ENCODE measurements at places on chromosomes 5 and 9. TPM values are rescaled to one million over a fixed set of nuclear protein-coding genes. Genes with fewer than 3 reads are reported as not detected.

DNA sequence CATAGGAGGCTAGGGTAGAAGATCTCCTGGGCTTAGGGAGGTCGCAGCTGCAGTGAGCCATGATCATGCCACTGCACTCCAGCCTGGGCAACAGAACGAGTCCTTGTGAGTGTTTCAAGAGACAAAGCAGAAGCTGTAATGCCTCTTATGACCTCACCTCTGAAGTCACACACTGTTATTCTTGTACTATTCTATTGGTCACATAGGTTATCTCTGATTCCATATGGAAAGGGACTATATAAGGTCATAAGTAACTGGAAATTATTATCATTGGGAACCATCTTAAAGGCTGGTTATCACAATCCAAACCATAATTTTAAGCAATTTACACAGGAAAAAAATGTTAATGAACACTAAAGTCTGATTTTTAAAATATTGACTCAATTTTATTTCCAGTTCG lies 17.9 kb upstream of the AFF4 start:
- H3K27me3 ChIP-seq = no peaks in the 10 kb centered on the region
- H3K4me1 ChIP-seq = no peaks in the 10 kb centered on the region
- H3K27ac ChIP-seq = no peak overlapping the region
- H3K36me3 ChIP-seq = no peaks in the 10 kb centered on the region
- no peak for DNase-seq

- no peaks in the 10 kb centered on the region for H3K27me3 ChIP-seq
- no peaks in the 10 kb centered on the region for H3K4me1 ChIP-seq
- H3K4me3 ChIP-seq = no peak overlapping the region
- DNase-seq = no peak
These were observed 14.7 kb downstream of the LIX1 start for GRCh38 chr5:97127727-97128126.

GRCh38 chr5:19987612-19988361 lies at the start of gene CDH18:
Gene CDH18 (minus strand): TSS chr5:19988200. CDS start chr5:19838986, 149,214 bp downstream.
- no peaks in the 10 kb centered on the region for H3K27me3 ChIP-seq
- H3K4me1 ChIP-seq = peaks cover 6% of the 10 kb centered on the region
- no peak for DNase-seq
- peak within 1 kb of the TSS; percentile 11 for H3K4me3 ChIP-seq
- no peaks in the 10 kb centered on the region for H3K36me3 ChIP-seq
- H3K27ac ChIP-seq = no peak within 1 kb of the TSS

Gene IL3
- total RNA-seq = not detected

Gene TTC23L
- 0.25 TPM for total RNA-seq

GRCh38 chr5:147822686-147823491 lies 8.6 kb downstream of the SPINK1 start:
- no peaks in the 10 kb centered on the region for H3K27me3 ChIP-seq
- H3K4me3 ChIP-seq = no peak overlapping the region
- H3K27ac ChIP-seq = no peak overlapping the region
- no peak for DNase-seq
- no peaks in the 10 kb centered on the region for H3K36me3 ChIP-seq

Measured in vagina (tissue), 2 donors.